ENCODE measurements at places on chromosomes 2 and 18.

DNA sequence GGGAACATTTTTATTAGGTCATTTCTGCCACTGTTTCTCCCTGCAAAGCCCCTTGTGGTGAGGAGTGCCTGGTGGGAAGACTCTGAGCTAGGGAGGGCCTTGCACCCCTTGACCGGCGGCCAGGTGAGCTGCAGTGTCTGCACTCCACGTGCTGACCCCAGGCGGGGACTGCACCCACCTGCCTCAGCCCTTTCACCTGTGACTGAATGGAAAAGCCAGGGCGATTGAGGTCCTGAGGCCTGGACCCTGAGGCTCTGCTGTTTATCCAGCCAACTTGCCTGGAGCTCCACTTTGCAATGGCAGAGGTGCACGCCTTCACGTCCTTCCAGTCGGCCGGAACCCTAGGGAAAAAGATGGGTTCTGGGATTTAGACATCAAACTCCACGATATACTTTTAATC, 53.1 kb downstream of the TMEM18 start:
- DNase-seq, result no peak

- no peak for DNase-seq
These were observed 48.8 kb downstream of the STK39 start for GRCh38 chr2:168198476-168199207.

GRCh38 chr2:10688921-10689807, 611 bp downstream of the NOL10 start:
- DNase-seq, result peak; percentile 68

DNA sequence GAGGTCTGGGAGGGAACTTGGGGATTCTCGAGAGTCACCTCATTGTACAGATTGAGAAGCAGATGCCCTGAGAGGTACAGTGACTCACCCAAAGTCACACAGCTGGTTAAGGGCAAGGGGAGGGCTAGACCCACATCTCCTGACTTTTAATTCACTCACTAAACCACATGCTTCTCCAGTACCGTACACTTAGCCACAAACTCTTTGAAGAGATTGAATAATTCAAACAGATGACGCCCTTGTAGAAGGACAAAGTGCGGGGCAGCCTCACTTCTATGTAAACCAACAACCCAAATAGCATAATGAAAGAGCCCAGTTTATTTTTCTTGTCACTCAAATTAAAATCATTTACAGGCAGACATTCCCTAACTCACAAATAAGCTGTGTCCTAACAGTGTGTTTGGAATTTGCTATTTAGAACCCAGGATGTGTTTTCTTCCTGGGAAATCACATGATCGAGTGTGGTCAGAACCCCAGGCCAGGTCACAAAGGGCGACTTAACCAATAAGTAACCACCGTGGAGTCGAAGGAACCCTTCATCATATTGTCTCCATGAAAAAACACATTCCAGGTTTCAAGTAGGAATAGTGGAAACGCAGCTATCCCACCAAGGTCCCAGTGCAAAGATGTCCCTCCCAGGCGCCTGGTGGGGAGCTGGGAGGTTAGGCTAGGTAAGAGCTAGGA, 35.8 kb upstream of the PTPN4 start:
- DNase-seq, result no peak

DNA sequence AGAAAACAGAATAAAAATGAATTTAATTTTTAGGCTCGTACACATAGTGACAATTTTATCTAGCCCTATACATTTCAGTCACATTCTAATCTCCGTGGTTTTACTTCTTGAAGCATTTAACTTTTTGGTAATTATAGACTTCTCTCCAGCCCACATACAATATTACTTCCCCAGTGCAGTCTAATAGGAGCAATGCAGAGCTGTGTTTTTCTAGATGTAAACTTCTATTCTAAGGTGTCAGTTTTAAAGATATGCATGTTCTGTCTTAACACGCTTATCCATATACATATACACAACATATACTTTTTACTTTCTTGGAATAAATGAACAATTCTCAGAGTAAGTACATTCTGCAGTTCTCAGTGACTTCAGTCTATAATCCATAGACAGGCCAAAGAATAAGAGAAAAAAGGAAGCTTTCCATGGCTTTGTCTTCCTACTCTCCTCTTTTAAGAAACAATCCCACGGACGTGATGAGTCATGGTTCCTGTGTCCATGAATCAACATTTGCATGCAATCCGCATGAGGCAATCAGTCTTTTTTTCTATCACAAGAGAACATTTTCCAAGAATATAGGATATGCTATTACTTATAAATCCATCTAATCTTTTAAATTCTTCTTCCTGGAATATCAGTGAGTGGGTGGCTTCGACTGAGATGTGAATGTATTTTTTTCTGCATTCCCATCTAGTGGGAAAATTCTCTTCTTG, 42.8 kb downstream of the CCDC102B start:
- DNase-seq, result no peak

DNA sequence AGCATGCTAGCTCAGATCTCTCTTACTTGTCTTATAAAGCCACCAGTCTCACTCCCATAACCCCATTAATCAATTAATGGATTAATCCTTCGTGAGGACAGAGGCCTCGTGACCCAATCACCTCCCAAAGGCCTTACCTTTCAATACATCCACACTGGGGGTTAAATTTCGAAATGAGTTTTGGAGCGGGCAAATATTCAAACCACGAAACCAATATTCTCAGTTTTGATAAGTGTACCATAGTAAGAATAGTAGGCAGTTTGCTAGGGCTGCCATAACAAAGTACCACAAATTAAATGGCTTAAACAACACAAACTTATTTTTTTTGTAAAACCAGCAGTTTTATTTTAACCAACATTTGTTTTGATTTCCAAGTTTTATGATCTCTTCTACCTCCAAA, 15.2 kb downstream of the HIBCH start:
- DNase-seq, result no peak

- DNase-seq, result no peak
These were observed 214.6 kb downstream of the SETBP1 start for GRCh38 chr18:44895176-44895798.

DNA sequence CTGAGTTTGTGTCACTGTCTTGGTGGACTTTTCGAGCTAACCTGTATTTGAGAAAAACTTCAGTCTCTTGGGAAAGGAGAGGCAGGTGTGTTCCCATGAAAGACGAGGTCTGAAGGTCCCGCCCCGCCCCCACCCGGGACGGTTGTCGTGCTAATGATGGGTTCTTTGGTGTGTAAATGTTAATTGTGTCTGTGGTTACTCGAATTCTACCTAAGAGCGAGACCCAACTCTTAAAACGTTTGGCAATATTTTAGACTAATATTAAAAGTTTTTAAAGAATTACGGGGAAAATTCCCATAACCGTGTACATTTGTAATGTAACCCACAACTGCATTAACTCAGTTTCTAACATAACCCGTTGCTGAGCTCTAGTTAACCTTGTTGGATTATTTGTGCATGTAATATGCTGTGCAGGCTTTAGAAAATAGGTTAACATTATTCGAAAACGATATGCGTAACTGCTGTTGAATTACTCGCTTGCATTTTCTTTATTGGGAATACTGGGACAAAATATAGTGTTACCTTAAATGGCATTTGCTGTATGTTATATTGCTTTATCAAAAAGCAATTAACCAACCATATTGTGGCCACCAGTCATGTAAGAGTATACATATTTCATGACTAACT, 833 bp downstream of the EPB41L5 start:
- no peak for DNase-seq

DNA sequence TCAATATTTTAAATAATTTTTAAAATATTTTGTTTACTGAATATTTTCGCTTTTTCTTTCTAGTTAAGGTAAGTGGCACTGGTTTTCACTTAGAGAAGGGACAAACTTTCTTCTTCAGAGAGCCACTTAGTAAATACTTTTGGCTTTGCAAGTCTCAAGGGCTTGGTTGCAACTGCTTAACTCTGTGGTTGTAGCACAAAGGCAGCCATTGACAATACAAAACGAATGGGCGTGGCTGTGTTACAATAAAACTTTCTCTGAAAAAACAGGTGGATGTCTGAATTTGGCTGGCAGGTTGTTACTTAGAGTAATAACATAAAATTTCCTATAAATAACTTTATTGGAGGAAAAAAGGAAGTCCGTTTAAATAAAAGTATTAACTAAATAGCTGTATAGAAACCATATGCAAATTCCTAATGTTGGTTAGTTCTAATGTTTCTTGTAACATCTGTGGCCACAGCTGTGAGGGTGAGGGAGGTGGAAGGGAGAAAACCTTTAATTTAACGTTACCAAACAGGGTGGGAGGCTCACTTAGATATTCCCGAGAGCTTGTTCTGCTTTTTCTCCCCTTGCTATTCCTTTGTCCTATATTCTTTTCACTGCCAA, 62.4 kb upstream of the TNP1 start:
- no peak for DNase-seq

GRCh38 chr2:228401065-228401912, 219.8 kb upstream of the SPHKAP start:
- DNase-seq, result no peak

GRCh38 chr2:84879584-84880394, 1.1 kb downstream of the TRABD2A start:
- peak; percentile 55 for DNase-seq

DNA sequence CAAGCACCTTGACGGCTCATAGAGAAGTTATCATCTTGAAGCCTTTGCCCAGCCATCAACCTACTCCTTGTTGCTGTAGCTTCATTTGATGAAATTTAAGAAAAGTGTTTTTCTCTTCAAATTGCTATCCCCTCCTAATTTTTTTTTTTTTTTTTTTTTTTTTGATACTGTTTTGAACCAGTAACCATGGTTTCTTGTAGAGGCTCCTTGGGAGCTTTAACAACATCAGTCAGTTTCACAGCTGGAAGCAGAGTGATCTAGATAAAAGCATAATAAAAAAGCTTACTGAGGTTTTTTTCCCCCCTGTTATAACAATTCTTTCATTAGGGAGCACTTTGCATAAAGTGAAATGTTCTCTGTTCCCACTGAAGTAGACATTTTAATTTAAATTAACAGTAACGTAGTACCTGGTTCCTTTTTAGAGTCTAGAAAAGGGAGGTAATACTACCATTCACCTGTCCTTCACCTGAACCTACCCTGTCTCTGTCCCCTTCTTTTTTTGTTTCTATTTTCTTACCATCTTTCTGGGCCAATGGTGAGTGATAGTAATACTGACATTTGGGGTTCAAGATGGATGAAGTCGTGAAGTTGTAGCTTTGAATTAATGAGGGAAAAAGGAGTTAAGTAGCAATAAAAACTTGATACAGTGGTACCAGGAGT, 101.5 kb downstream of the NCOA1 start:
- DNase-seq, result no peak

DNA sequence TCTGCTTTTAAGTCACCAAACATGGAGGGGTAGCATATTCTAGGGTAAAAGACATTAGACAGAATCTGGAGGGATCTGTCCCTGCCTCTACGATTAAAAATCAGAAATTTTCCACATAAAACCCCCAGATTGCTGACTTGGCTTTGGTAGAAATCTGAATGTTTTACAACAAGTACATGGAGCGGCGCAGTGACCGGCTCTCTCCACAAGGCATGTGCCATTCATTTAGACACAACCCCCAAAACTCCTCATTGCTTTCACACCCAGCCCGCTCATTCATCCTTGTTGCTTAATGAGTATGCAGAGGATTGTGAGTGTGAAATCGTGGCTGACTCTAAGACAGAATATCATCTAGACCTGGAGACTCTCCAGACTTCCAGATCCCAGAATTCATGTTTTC, 140.6 kb downstream of the CNTNAP5 start:
- DNase-seq, result no peak

GRCh38 chr2:135255208-135255607, 203.1 kb downstream of the RAB3GAP1 start:
- DNase-seq, result no peak

- DNase-seq, result no peak
These were observed 10.0 kb upstream of the ZNF396 start for GRCh38 chr18:35387152-35387571.

- no peak for DNase-seq
These were observed 56.5 kb downstream of the ACAA2 start for GRCh38 chr18:49756671-49757362.
